ENCODE measurements at places on chromosomes 5 and 9.

- DNase-seq = no peak
Observed at GRCh38 chr9:36898431-36899020, 135.5 kb downstream of the PAX5 start.

- DNase-seq = no peak
Observed at GRCh38 chr9:123929177-123929869, 603 bp downstream of the DENND1A start.

DNA sequence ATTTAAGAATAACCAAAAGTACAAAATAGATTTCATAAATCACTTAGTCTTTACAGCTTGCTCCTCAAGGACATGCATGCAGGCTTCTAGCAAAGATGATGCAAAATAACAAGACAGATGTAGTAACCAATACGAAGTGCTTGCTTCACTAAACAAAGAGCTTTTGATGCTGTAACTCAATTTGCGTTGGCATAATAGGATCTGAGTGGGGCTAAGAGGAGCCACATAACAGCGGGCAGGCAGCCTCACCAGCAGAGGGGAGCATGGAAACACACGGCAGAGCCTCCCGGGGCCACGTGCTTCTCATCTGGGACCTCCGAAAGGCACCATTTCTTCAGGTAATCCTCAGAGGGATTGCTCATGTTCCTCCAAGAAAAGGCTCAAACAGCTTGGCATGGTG lies 139.7 kb downstream of the C5orf15 start:
- no peak for DNase-seq

GRCh38 chr9:20506099-20506900 lies 116.0 kb downstream of the MLLT3 start:
- DNase-seq = no peak

DNA sequence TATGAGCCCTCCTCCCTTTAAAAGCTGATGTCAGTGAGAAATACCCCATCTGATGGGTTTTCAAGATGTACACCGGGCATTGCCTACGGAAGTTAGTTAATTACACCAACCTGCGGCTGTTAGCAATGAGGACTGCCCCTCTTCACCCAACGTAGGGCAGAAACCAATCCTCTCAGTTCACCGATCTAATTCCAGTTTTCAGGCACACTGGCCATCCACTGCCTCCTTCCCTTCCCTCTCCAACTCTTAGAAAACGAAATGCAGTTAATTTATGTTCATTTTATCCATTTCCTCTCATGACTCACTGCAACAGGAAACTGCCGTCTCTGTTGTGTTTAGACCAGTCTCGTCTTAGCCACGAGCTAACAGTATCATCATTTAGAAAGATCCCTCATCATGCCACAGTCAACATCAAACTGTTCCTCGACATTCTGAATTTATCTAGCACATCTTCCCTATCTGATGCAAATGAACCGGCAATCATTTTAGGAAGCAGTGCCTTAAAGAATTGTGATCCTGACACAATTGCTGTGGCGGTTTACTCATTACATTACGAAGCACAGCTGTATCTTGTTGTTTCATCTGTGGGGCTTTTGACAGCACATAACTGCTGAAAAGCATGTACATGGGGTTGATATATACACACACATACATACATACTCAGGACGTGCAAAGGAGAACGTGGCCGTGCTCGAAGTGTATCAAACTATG lies 168.6 kb downstream of the EFNA5 start:
- DNase-seq = no peak

DNA sequence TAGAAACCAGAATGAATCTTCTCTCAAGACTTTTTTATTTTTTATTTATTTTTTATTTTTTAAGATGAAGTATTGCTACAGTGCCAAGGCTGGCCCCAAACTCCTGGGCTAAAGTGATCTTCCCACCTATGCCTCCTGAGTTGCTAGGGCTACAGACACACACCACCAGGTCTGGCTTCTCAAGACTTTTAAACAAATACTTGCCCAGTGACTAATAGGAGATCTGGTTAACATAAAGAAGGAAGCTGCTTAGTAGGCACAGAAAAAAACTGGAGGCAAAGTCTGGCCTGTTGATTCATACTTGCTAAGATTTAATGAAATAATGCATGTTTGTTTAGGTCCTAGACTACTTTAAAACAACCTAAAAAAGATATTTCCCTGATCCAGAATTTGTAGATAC lies 43.8 kb downstream of the SLC38A9 start:
- DNase-seq = no peak

- DNase-seq = no peak
Observed at GRCh38 chr5:131406076-131406475, 142.2 kb downstream of the CDC42SE2 start.

GRCh38 chr9:138065287-138065686 lies 187.7 kb downstream of the CACNA1B start:
- DNase-seq = no peak

DNA sequence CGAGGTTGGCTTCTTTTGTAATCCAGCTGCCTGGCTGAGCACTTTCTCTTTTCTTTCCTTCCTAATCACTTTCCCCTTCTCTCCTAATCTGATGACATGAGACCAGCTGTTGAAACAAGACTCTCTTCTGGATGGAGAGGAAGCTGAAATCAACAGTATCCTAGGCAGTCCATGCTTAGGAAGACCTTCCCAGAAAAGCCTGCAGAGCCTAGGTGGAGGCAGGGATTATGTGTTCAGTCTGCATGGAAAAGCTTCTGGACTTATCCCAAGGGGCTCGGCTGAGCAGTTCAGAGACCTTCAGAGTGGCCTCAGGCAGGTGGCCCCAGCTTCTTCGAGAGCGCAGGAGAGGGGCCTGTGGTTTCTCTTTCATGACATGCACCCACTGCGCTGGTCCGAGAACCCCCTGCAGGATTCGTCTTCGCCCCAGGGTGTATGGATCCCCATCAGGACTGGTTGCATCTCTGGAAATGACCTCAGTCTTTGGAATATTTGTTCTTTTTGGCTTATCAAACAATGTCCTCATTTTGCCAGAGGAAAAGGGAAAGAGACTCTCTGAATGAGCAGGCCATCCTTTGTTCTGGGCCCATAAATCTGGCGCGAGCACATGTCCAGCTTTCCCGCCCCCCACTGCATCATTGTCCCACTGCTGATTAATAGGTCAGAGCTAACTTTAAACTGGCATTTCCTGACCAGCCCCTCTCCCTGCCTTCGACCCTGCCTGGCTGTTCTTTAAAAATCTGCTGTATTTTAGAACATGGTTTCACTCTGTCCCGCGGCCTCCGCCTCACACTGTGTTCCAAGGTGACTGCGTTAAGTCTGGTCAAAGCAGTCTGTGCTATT lies 177.9 kb upstream of the KLF4 start:
- DNase-seq = no peak

GRCh38 chr5:159498630-159499029 lies 168.3 kb upstream of the IL12B start:
- DNase-seq = no peak

- DNase-seq = no peak
Observed at GRCh38 chr9:18362901-18363685, 110.9 kb upstream of the ADAMTSL1 start.

- DNase-seq = no peak
Observed at GRCh38 chr5:143073766-143074165, 303.6 kb downstream of the ARHGAP26 start.

DNA sequence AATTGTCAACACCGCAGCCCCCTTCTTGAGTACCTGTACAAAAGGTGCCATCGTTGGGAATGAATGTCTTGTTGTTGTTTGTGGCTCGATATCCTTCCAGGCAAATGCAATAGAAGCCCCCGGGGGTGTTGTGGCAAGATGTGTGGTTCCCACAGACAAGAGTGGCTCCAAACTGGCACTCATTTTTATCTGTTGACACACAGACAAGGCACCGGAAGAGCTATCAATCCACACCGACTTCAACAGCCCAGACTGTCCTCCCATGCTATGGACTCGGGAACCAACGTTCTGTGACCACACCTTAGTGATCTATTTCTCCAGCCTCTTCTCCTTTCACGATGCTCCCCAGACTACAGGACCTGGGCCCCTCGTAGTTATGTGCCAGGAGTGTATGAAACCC lies 25.9 kb downstream of the SUSD1 start:
- DNase-seq = no peak

GRCh38 chr5:175640106-175640775 lies 17.6 kb upstream of the HRH2 start:
- DNase-seq = no peak

DNA sequence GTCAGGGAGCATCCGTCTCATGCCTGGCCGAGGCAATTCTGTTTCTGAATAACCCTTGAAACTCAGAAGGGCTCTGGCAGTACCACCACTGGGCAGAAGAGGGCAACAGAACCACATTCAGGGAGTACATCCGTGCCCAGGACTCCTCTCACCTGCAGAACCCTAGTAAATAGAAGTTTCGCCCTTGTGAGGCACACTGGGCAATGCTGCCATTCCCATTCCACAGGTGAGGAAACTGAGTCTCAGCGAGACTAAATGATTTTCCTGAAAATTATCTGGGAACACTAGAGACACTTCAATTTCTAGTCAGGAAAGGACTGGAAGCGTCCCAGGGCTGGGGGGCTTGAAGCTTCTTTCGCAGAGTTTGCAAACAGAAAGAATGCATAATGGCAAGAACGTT lies 74.7 kb downstream of the FGF1 start:
- DNase-seq = peak; percentile 31

DNA sequence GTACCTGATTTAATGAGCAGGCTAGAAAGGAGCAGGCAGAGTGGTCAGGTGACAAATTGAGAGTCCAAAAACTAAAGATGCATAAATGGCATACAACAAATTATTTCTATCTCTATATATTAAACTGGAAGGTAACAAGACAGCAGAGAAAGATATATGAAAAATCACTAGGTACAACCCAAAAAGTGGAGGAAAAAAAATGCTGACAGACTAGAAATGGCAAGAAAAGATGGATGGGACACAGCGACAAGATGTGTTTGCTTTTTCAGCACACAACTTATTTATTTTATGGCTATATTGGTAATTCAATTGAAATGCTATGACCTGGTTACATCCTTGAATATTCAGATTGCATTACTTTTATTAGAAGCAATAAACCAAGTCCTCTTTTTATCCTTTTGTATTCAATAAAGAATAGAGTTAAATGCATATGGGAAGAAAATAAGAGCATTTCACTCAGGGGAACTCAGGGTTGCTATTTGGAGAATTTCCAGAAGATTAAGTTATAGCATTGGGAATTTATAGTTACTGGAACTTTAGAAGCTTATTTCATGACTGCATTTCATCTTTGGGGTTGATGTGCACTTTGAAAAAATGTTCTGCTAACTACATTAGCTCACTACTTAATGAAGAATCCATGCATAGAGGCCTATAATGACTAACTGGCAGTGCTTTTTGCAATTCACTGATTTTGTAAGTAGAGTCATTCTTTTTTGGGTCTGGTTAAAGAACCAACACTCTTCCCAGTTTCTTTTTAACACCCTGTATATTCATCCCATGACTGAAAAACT lies 566.6 kb upstream of the TUSC1 start:
- DNase-seq = no peak

DNA sequence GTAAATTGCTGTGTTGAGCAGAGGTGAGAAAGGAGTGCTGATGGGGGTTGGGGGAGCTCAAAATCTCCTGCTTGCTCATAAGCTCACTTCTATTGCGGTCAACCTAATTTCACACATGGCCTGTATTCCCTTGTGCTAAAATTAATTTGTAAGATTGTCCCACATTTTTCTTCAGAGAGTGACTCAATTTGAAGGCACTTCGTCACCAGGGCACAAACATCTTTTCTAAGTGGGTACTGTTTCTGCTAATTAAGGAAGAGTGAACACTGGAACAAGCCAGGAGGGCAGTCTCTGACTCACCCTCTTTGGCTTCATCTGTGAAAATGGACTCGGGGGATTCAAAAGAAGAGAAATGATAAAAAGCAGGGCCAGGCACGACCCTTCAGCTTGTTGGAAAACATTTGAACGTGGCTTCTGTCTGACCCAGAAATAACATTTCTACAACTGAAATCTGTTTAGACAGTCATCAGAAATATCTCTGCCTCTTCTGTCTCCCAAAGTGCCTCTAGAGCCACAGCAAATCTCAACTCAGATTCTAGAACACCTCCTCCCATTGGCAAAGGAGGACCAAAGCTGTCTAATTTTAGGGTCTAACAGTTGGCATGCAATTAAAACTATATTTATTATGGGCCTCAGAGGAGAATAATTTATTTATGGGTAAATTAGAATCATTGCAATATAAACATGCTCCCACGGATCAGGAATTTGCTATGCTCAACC lies 49.8 kb downstream of the FEM1C start:
- no peak for DNase-seq

- DNase-seq = no peak
Observed at GRCh38 chr5:96509721-96510350, 76.8 kb upstream of the PCSK1 start.

DNA sequence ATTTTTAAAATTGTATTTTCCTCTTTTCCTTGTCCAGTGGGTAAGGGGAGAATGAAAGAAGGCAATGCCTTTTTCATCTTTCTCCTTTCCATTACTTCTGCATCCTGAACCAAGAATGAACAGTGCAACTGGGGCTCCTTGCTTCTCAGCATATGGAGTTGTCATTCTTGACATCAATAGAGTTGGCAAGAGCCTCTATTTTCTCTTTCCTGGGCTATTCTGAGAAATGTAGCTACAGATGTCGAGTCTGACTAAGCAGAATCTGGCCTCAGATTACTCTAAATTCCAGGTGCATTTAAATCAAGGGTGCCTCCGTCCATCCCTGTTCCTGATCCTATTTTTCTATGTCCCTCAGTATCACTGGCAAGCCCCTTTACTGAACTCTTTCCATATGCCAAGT lies 244.8 kb downstream of the GLIS3 start:
- DNase-seq = no peak

DNA sequence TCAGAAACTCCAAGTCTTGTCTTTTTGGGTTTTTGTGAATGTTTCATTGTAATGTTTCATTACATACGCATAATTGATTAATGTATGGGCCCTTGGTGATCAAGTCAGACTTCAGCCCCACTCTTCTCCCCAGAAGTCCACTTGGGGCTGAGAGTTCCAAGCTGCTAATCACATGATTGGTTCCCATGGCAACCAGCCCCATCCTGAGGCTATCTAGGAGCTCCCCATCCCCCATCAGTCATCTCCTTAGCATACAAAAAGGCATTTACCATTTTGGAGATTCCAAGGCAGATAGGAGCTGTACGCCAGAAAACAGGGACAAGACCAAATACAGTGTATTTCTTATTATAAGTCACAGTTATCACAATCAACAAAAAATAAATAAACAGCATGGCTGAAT lies 22.9 kb upstream of the SYK start:
- no peak for DNase-seq

DNA sequence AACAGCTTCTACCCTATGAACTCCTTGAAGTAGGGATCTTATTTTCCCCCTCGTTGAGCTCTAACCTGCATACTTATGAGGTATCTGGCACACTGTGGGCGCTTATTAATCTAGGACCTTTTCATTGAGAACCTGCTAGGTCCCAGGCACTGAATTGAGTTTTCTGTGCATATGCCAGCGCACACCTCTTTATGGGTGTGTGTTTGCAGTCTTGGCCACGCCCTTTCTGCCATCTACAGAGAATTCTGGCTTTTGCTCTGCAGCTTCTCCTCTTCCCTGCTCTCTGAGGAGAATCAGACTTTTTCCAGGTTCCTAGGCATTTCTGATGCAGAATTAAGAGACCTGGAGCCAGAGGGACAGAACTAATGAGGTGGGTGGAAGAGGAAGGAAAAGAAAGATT lies 25.4 kb upstream of the SSBP2 start:
- no peak for DNase-seq

GRCh38 chr5:40738502-40738901 lies 17.3 kb downstream of the TTC33 start:
- no peak for DNase-seq

- DNase-seq = no peak
Observed at GRCh38 chr9:90245661-90246060, 397.0 kb downstream of the DIRAS2 start.

GRCh38 chr9:135245482-135246247 lies 158.2 kb downstream of the OLFM1 start:
- DNase-seq = no peak

GRCh38 chr5:126449751-126450271 lies 26.6 kb downstream of the GRAMD2B start:
- DNase-seq = peak; percentile 9
